ENCODE measurements at places on chromosomes 4 and X.

- no peak for DNase-seq
Measured at GRCh38 chrX:16778545-16778944, 7.7 kb upstream of the TXLNG start.

GRCh38 chrX:75784680-75785491 is at the start of gene MAGEE2:
Gene MAGEE2, minus strand, starts transcription at chrX:75785254. Its CDS starts 203 bp downstream, at chrX:75785051.
- peak; percentile 5 for DNase-seq

- no peak for DNase-seq
Measured at GRCh38 chrX:10496345-10496965, 123.9 kb downstream of the MID1 start.

DNA sequence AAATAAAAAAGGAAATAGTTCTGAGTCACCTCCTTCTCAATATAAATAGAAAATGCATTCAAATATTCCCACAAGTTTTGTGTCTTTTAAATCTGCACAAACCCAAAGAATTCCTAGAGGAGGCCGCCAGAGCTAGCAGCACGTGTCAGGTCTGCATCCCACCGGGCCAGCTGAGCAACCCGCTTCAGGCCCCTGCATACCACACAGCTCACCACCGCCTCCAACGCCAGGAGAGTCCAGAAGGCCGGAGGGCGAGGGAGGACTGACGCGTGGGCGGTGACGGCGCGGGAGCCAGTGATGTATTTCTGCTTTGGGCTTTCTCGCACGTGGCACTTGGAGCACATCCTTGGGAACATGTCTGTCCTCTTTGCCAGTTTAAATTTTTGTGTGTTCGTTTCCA is 61.9 kb upstream of the CLDN34 start:
- no peak for DNase-seq

GRCh38 chr4:81180916-81181315 is 34.1 kb downstream of the PRKG2 start:
- no peak for DNase-seq

GRCh38 chrX:47234583-47234982 is 1.8 kb downstream of the USP11 start:
- no peak for DNase-seq

GRCh38 chr4:24236532-24236931 is 346.7 kb upstream of the PPARGC1A start:
- no peak for DNase-seq

GRCh38 chr4:47075262-47075661 is 43.9 kb downstream of the GABRB1 start:
- no peak for DNase-seq

DNA sequence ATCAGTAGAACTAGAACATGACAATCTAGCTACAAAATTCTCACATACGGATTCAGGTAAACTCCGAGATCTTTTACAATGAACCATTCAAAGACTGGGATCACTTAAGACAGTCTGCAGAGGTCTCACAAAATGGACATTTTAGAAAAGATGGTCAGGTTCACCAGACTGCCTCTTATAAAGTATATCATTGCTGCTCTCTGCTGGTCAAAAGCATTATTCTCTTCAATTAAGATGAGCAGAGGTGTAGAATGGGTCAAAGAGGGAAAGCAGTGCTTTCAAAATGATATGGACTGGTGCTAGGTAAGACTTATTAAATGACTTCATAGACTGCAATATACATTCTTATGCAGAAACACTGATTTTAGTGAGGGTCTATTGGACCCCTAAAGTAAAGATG is 434.7 kb downstream of the PACRGL start:
- DNase-seq: no peak

DNA sequence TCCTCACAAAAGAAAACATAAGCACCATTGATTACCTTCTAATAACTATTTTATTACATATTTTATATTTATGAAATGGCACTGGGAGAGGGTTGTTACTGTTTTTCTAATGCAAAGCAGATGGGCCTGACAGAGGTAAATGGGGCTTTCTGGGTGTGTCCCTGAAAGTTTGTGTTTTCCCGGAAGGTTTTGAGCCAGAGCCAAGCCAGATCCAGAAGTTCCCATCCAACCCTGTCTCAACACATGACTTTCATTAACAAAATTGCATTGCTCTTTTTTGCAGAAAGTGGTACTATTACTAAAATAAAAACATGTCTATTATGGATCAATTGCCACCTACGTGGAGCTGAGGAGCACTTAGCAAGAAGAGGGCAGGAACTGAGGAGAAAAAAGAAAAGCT is 181.3 kb downstream of the RAB28 start:
- no peak for DNase-seq

All from thyroid gland (tissue), 4 donors.